ENCODE measurements at places on chromosomes 11 and 22.

GRCh38 chr11:112558691-112559090 lies 298.0 kb upstream of the PLET1 start:
- DNase-seq = no peak

DNA sequence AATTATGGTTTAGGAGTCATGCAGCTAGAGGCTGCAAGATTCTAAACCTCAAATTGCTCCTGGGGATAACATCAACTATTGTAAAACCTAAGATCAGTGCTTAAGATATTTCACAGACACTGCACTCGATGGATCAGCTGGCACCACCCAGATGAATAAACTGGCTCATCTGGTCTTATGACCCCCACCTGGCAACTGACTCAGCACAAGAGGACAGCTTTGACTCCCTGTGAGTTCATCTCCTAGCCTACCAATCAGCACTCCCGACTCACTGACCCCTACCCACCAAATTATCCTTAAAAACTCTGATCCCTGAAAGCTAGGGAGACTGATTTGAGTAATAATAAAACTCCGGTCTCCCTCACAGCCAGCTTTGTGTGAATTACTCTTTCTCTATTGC lies 782 bp upstream of the TTC12 start:
- DNase-seq = no peak

DNA sequence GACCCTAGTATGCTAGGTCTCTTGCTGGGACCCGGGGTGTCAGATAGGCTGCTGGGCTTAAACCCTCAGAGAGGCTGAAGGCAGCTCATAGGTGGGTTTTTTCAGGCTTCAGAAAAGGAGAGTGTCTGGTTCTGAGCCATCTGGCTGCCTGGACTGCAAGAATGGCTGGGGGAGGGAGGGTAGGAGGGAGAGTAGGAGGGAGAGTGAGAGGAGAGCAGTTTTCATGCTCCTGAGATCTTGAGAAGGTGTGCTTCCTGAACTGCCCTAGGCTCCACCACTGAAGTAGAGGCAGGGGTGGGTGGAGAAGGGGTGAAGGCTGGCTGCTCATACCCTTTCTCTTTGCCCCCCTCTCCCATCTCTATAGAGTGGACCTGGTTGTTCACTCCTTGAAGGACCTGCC lies 4.6 kb downstream of the HMBS start:
- DNase-seq = no peak

- DNase-seq = no peak
These were observed 9.5 kb upstream of the UPB1 start for GRCh38 chr22:24485608-24486007.

GRCh38 chr22:29124777-29125442 lies 52.1 kb downstream of the KREMEN1 start:
- no peak for DNase-seq

GRCh38 chr11:86506235-86506634 lies 131.5 kb downstream of the CCDC81 start:
- DNase-seq = no peak

DNA sequence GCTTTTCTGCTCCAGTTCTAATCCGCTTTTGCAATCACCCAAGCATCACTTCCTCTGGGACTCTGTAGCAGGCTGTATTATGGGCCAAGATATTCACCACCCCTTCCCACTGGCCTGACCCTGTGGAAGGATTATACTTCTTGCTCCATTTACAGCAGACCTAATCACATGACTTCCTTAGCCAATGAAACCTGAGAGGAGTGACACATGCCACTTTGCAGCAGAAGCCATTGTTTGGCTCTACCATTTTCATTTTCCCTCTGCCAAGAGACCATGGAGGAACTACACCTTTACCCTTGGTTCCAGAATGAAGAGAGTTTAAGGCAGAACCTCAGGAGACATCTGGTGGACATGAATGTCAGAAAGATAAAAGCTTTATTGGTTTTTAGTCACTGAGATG lies 134.9 kb upstream of the HSD17B12 start:
- DNase-seq = no peak

DNA sequence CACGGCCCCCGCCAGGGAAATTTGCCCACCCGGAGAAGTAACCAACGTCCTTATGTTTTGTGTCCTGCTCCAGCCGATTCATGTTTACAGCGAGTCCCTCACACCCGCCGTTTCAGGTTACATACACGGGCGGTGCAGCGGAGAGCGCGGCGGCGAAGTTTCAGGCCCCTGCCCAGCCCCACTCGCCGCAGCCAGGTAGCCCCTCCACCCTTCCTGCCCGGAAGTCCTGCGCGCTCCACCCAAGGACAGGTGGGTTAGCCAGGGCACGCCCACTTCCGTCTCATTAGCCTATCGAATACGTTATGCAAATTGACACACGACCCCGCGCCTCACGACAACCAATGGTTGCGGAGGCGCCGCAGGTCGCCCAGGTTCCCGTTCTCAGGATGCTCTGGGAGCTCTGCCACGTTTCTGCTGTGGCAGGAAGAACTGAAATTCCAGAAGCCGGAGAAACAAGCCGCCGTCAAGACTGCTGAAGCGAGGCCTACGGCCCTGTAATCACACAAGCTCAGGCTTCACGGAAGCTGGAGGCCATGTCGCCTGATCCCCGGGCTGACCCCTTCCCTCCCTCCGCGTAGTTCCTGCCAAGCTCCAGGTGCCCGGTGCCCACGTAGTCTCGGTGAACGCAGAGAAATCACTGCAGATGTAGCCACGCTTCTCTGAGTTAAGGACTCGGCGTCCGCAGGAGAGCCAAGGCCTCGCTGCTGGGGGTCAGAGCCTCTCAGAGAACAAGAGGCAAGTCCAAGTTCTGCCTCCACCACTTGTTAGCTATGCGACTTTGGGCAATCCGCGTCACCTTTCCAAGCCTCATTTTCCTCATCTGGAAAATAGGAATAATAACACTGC lies 22.4 kb upstream of the MYH9 start:
- DNase-seq = peak; percentile 44

DNA sequence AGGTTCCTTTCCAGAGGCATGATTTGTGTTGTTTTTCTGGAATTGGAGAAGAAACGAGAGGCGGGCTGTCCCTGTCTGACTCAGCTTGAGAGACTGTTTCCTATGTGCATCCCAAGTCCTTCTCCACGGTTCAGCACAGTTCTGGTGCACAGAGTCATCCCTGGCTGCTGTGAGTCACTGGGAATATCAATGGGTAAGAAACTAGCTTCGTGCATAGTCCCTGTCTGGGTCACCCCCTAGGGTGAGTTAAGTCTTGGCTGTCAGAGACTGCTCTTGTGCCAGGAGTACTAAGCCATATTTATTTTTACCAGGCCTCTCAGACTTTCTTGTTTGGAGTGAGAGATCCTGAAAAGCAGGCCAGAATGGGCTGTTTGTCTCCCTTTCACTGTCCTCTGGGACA lies 2.4 kb upstream of the LRP4 start:
- DNase-seq = no peak

GRCh38 chr11:36512016-36512415 lies 1.9 kb upstream of the TRAF6 start:
- DNase-seq = no peak

DNA sequence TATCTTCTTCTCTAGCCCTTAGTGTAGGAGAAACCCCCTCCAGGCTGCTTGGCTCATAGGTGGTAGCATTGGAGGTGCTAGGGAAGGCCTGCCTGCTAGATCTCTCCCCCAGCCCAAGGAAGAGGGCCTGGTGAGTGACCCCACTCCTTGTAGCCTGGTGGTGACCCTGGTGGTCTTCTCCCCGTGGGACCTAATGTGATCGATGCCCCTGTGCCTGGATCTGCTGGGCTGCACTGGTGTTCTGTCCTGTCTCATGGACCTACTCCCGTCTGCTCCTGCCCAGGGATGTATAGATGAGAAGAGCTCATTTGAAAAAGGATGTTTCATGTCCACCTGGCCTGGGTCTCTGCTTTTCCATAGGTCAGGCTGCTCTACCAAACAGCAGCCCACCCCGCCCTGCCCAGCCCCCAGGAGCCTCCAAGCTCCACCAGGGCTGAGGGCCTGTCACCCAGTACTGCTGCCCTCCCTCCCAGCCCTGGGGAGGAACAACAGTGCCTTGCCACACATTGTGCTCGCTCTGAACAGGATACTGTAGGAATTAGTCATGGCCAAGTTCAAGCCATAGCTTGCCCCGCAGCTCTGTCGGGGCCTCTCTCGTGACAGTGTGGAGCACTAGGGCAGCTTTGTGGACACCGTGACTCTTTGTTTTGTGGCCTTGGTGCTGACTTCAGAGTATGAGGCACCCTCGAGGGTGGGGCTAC lies 19.7 kb downstream of the SLC37A2 start:
- no peak for DNase-seq

DNA sequence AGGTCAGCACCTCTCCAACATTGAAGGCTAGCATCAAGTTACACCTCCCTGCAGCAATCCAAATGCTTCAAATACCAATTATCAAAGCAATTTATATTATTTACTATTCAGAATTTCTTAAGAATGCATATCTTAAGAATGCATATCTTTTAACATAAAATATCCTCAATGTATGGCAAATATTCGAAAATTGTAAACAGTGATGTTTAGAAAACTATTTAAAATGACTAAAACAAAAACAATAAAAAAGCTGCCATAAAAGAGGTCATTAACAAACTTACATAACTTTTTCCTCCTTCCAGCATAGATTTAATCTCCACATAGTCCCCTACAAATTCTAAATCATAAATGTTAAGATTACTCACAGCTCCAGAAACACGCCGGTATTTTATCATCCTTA lies 85.1 kb upstream of the SOX6 start:
- DNase-seq = no peak

DNA sequence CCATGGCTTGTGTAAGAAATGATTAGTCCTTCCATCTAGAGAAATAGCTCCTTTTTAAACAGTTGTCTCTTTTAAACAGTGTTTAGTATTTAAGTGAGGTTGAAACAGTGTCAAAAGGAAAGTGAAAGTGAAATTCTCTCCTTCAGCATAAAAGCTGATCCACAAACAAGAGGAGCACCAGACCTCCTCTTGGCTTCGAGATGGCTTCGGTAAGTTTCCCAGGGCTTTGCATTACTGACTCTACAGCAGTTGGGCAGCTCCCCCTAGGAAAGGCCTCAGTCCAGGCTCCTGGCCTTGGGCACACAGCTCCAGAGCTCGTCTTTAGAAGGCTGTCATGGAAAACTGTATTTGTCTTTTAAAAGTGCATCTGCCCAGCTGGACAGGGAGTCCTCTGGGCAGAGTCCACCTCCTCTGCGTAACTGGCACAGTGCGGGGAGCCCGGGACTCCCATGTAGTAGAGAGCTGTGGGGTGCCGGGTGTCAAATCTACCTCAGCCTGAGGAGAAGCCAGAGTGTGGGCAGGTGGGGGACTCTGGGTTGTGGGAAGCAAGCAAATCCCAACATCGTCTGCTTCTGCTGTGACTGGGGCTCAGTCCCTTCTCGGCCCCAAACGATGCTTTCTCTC lies at the start of gene PLAAT4:
TSS of gene PLAAT4 (plus strand) at position 140 of the 624 bp plus-strand sequence. CDS start at position 201, 61 bp downstream.
- DNase-seq = no peak

DNA sequence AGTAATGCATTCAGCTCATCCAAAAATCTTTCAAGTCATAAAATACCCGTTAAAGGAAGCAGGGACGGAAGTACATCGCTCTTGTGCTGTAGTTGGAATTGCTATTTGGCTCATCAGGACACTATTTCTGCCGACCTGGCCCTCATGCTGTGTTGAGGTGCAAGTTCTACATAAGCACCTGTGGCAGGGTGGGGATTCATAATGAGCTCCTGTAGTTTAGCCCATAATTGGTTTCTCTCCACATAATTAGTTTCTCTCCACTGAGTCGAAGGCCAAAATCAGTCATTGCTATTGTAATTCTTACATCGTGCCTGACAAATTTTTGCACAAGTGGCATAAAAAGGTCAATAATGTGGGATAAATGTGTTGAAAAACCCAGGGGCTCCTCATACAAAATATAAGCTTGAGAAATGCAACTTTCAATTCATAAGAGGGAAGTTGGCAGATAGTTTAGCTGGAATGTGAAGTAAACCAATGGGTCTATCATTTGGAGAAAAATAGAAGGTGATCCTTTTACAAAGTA lies 14.9 kb upstream of the ISX start:
- DNase-seq = no peak

DNA sequence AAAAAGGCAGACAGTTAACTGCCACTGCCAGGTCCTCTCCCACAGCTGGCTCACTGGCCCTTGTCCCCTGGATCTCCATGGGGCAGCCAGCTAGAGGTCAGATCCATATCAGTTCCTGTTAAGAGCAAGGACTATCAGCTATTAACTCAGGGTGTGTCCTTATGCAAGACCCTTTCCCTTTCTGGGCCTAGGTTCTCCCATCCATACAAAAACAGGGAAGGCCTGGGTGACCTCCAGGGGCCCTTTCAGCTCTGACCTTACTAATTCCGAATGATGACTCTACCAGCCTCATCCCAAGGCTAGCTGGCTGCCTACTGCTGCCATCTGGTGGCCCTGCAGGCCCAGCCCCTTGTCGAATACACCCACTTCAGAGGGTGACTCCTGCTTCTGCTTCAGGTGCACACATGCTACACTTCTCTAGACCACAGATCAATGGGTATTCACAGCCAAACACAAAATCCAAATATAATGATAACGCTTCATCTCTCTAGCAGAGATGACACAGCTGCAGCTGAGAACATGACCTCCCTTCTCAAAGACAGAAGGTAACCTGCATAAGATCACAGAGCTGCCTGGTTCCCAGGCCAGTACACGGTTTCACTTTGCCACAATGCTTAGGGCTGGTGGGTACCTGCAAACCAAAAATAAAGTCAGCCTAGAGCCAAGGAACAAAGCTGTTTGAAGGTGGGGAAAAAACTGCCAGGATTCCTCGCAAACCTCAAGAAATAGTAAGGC lies 34.1 kb downstream of the SERGEF start:
- no peak for DNase-seq

DNA sequence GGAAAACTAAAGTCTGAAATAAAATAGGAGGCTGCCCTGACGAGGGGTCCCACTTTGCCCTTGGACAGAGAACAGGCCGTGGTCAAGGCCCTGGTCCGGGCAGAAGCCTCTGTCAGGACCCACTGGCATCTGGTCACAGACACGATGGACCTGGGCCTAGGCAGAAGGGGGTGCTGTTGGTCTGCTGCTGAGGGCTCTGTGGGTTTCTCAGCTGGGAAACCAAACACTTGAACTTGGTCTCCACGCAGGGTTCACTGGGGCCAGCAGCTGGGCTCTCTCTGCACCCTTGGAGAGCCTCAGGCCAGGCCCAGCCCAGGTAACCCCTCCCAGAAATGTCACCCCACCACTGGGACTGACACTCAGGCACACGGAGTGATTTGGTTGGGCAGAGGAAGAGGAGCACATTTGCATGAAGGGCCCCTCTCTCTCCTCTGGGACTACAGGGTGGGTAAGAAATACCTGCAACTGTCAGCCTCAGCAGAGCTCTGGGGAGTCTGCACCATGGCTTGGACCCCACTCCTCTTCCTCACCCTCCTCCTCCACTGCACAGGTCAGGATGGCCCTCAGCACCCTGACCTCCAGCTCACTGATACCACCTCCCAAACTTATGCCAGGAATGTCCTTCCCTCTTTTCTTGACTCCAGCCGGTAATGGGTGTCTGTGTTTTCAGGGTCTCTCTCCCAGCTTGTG lies 48.1 kb upstream of the TOP3B start:
- DNase-seq = no peak

DNA sequence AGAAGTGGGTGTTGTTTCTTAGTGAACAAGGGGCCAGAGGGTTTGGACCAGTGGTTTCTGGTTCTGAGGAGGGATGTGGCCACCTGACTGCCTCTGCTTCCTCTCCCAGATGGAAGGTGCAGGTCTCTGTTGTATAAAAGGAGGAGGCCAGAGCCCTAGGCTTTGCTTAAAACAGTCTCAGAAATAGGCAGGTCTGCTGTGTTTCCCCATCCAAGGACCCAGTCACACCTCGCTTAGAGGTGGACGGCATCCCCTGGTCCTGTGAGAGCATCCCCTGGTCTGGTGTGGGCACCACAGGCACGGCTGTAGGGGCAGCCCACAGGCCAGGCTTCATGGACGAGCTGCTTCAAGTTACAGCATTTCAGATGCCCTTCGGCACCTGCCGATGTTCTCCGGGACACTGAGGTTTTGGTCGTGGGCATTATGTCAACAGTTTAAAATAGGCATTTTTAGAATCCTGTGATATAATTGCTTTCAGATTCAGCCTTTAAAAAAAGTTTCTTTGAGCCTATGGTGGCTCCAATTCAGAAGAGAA lies 45.7 kb upstream of the SHANK2 start:
- DNase-seq = no peak
